CD8-positive, alpha-beta memory T cell (primary cell): ENCODE measurements at places on chromosomes 7 and 10. TPM values are rescaled to one million over a fixed set of nuclear protein-coding genes. Genes with fewer than 3 reads are reported as not detected.

DNA sequence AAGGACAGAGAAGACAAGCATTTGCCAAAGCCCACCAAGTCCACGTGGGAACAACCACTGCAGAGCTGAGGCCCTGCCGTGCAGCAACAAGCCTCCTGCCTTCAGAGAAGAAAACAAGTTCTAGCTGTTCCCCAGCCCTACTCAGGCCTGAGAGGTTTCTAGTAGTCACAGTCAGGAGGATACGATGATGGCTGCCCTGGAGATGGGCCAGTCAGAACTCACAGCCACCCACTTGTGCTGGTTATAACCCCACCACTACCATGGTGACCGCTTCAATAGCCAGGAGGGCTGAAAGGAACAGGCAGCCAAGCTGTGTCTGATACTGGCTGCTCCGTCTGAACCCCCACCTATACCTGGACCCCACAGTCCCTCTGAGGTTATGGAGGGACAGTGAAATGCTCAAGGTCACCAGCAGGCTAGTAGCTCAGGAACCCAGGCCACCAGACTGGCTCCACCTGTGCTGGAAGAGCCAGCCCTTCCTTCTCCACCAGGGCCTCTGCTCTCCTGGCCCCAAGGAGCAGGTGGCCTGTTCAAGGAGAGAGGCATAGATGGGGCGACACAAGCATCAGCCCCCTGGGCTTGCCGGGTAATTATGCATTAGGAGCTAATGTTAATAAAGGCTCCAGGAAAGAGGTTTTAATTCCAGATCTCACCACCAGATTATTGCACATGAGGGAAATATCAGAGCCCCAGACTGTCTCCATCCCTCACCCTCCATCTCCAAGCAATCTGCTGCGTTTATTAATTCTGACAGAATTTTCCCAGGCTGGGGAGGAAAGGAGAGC is 125.8 kb upstream of the PCBD1 start:
- H3K27me3 ChIP-seq: no peaks in the 10 kb centered on the region
- DNase-seq: no peak
- H3K27ac ChIP-seq: no peak overlapping the region
- no peaks in the 10 kb centered on the region for H3K36me3 ChIP-seq

FKBP14 gene
- total RNA-seq: 4.1 TPM

GRCh38 chr10:25707976-25708671 is 225.9 kb upstream of the MYO3A start:
- H3K27me3 ChIP-seq: no peaks in the 10 kb centered on the region
- no peaks in the 10 kb centered on the region for H3K4me1 ChIP-seq
- H3K36me3 ChIP-seq: no peaks in the 10 kb centered on the region

DNA sequence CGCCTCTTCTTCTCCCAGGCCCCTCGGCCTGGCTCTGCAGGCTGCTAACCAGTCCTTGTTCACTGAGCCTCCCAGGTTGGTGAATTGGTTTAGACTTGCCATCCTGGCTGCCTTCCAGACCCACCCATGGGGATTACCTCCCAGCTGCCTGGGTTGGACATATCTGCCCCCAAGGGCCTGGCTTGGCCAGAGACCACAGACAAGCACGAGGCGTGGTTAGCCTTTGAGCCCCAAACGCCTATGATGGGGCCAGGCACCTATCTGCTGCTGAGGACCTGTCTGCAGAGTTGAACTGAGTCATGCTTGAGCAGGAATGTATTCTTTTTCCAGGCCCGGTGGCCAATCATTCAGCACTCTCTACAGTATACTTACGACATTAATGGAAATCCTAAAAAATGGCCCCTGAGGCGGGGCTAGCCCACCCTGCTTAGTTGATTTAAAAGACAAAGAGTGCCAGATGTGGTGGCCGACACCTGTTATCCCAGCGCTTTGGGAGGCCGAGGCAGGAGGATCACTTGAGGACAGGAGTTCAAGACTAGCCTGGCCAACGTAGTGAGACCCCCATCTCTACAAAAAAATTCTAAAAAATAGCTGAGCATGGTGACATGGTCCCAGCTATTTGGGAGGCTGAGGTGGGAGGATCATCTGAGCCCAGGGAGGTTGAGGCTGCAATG is 361.5 kb downstream of the FRMD4A start:
- no peak overlapping the region for H3K4me3 ChIP-seq
- H3K27ac ChIP-seq: no peak overlapping the region
- H3K27me3 ChIP-seq: no peaks in the 10 kb centered on the region
- no peak for DNase-seq
- no peaks in the 10 kb centered on the region for H3K4me1 ChIP-seq
- no peaks in the 10 kb centered on the region for H3K36me3 ChIP-seq

AGAP5 gene
- 7.4 TPM for total RNA-seq

DNA sequence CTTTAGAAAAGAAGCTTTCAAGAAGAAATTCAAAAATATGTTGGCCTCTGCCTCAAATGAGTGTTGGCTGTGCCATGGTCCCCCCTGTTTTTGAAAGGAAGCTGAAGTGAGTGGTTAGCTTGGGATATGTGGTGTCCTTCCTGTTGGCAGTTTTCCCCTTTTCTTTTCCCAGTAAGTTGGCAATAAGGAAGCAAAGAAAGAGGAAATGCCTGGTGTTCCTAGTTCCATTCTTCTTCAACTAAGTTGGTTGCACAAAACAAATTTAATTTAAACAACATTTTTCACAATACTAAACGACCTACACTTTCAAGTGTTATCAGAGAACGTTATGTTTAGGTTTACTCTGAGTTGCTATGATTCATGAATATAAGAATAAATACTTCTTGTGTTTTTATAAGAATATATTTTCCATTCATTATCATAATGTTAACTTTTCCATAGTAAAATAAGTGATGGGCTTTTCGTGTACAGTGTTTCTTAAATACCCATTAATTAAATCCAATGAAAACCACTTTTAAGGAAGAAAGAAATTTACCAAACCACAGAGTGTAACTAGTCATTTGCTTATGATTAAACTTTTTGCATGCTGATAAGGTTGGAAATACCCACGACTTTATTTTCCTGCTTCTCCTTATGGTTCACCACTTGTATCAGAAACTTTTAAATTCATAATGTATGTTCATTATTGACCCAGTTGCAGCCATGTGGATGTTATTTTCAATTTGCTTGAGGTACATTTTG is 7.7 kb downstream of the HDAC9 start:
- H3K36me3 ChIP-seq: no peaks in the 10 kb centered on the region
- no peak overlapping the region for H3K4me3 ChIP-seq
- H3K27ac ChIP-seq: no peak overlapping the region

DNA sequence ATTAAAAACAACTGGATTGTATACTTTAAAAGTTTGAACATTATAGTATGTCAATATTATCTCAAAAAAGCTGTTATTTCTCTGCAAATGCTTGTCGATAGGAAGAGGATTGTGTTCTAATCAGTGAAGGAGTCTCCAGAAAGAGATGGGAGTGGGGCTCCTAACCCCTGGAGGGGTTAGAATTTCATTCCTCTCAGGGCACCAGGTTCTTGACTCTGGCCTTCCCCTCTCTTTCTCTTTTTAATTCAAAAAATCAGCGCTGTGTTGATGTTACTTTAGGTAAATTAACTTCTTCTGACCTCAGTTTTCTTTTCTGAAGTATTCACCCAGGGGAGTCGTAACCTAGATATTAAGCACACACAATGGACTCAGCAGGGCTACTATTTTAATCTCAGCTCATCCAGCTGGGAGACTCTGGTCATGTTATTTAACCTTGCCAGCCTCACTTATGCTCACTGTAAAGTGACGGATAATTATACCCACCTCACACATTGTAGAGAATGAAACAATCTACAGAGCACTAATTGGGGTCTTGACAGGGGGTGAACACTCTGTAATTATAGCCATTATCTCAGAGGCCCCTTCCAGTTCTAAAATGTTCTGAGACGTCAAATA is 59.4 kb downstream of the GCC1 start:
- H3K4me1 ChIP-seq: no peaks in the 10 kb centered on the region
- H3K27ac ChIP-seq: no peak overlapping the region
- no peak overlapping the region for H3K4me3 ChIP-seq
- no peak for DNase-seq

RPEL1 gene
- total RNA-seq: not detected

ADAM12 gene
- 0.11 TPM for total RNA-seq

GRCh38 chr10:73991884-73992245 is 6.1 kb upstream of the VCL start:
- no peak overlapping the region for H3K27ac ChIP-seq
- peak overlapping the region; percentile 16 for H3K4me3 ChIP-seq
- peaks cover 33% of the 10 kb centered on the region for H3K4me1 ChIP-seq
